ENCODE measurements at places on chromosomes 1 and 21.

GRCh38 chr21:28339403-28339802 is 653.3 kb downstream of the LTN1 start:
- DNase-seq = no peak

DNA sequence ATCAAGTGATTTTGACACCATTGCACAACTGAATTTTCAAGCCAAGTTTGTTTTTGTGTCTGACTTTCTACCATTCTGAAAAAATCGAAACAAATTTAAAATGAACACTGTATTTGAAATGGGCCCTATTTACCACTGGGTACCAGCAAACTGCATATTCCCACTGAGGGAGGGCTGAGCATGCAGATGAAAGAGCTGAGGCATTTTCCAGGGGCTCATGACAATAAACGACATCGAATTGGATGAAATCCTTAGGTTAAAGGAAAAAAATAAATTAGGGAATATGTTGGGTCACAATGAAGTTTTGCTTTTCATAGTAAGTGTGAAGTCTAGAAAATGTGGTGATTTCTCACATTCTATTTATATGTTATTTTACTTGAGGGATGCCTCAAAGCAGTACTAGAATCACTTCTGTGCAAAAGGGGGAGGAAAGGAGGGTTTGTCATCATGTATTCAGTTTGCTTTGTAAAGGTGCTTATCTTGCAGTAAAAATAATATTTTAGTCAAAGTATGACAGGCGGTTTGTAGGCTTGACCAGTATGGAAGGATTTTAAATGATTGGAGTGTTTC is 11.2 kb downstream of the ZBTB18 start:
- no peak for DNase-seq

DNA sequence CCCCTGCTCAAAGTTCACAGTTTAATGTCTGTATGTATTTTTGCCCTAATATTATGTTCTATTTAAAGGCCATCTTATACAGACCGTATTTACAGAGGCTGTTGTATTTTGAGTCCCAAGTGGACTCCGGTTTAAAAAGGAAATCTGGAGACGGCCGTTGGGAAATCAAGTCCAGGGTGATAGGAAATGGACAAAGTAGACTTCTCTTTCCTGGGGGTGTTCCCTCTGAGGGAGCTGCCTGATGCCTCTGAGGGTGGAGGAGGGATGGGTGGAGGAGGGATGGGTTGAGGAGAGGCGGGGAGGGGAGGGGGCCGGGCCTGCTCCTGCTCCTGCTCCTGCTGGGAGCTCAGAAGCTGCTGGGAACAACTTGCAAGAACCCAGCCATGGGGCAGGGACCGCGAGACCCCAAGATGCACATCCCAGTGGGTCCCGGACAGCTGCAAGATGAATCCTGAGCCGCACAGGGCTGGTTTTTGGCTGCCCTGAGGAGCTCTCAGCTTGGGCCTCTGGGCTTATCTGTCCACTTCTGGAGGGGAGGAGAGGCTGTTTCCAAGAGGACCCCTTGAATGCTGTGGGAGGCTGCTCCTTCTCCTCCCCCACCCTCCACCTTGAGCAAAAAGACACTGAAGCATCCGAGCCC is 12.0 kb upstream of the ACTL8 start:
- DNase-seq = no peak

- peak; percentile 89 for DNase-seq
These were observed 15.5 kb downstream of the SLC2A1 start for GRCh38 chr1:42943166-42943565.

DNA sequence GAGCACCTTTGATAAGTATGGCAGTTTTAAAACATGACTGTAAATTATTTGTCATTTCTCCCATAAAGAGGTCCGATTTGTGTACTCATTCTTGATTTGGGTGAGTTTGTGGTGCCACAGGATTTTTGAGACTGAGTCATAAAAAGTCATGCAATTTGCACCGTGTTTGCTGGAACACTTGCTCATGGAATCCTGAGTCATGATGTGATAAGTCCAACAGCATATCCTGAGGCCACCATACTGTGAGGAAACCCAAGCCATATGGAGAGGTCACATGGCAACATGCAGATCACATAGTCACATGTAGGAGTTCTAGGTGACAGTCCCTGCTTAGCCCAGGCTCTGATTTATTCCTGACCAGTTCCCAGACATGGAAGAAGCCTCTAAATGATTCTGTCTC is 40.8 kb upstream of the PRRX1 start:
- peak; percentile 32 for DNase-seq

DNA sequence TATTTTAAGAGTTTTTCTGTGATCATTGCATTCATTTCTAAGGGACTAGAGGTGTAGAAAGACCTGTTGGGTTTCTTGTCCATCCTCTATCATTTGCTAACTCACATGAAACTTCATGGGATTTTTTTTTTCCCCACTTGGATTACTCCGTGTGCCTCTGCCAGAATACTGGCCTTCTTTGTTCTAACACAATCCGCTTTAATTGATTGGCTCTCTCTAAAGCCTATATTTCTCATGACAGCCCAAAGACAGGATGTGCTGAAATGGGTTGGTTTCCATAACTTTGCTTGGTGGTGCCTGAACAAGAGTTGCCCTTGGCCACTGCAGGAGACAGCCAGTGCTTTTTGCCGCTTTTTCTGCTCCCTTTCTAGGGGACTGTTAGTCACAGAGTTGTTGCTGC is 12.2 kb downstream of the CACHD1 start:
- no peak for DNase-seq

GRCh38 chr1:21261551-21262292 is 28.5 kb downstream of the ECE1 start:
- peak; percentile 80 for DNase-seq

- DNase-seq = no peak
These were observed 69.1 kb upstream of the GADD45A start for GRCh38 chr1:67615886-67616285.

DNA sequence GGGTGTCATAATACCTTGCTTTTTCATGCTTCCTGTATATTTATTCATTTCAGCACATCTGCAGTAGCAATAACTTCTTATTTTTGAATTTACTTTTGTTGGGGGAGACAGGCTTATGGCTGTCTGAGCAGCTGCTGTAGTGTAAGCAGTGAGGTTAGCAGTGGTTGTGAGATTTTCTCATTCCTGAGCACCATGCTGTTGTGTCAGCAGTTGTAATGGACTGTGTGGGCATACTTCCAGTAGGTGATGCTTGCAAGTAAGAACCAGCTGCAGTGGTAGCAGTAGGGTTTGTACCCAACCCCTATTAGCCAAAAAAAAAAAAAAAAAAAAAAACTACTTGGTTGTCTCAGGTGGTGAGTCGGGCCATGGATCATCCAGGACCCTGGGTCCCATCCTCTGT is 311.6 kb downstream of the NUF2 start:
- DNase-seq = no peak

GRCh38 chr1:241749041-241749944 is 97.2 kb downstream of the WDR64 start:
- no peak for DNase-seq

DNA sequence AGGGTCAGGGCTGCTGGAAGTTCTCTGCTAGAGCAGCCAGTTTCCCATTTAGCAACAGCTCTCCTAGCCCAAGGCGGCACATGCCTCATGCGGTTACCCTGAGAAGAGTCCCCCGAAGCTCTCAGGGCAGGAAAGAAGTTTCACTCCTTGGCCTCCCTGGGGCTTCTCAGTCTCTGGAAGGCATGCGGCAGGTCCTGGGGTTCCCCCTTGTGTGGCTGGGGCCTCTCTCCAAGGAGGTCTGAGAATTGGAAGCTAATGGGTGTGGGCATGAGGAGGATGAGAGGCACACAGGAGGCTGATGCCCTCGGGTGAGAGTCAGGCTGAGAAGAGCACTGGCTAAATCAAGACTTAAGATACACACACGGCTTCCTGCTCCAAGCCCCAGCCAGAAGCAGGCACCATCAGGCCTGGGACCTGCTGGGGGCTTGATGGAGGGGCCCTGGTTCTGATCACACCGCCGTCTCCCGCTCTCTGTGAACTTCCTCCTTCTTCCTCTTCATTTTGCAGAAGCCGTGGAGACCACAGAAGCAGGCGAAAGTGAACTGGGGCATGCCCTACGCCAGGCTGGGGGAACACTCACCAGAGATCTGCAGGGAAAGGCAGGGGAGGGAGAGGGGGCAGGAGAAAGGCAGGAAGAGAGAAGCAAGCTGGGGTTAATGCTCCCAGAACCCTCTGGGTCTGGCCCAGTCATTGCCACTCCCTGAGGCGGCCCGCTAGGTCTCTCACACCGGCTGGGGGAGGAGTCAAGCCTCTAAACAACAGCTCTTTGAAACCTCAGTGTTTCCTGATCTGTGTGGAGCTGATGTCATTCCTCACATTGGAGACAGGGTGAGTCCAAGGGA is 15.1 kb downstream of the BLACAT1 start:
- DNase-seq = peak; percentile 97

GRCh38 chr1:172976222-172977041 is 74.3 kb downstream of the TNFSF18 start:
- DNase-seq = peak; percentile 93

- DNase-seq = peak; percentile 70
These were observed 84.7 kb downstream of the PKN2 start for GRCh38 chr1:88768816-88769215.

- DNase-seq = no peak
These were observed 35.9 kb upstream of the PTGS2 start for GRCh38 chr1:186715887-186716809.

GRCh38 chr1:33387625-33388024 is 43.3 kb downstream of the PHC2 start:
- peak; percentile 13 for DNase-seq

GRCh38 chr1:34283142-34283541 is 106.4 kb downstream of the C1orf94 start:
- no peak for DNase-seq

- no peak for DNase-seq
These were observed 157.4 kb downstream of the SIPA1L2 start for GRCh38 chr1:232472485-232473041.

DNA sequence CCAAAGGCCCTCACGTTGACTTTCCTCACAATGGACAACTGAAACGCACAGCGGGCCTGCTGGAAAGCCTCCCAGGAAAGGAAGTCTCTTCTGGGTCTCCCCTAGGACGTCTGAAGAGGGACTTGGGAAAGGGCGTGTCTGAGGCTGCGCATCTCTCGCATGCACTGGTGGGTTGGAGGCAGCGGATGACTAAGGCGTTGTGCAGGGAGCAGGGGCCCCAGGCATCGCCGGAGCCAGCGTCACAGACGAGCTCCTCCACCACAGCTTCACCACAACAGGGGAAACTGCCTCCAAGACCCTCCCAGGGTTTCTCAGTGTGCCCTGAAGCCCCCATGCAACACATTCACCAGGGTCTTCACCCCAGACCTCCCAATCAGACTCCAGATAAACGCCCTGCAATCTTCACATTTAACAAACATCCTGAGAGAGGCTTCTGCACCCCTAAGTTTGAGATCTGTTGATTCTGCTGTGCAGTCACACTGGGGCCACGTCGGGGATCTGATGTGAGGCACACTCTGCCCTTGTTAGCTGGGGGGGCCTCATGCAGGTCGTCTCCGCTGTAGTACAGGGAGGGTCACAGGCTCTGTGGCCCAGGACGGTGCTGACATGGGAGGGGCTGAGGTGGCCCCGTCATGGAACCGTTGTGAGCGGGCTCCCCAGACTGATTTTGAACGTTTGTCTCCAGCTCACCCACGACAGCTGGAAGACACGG is 7.0 kb upstream of the TFF1 start:
- no peak for DNase-seq

GRCh38 chr1:21886486-21887215 is 50.5 kb downstream of the HSPG2 start:
- DNase-seq = no peak

DNA sequence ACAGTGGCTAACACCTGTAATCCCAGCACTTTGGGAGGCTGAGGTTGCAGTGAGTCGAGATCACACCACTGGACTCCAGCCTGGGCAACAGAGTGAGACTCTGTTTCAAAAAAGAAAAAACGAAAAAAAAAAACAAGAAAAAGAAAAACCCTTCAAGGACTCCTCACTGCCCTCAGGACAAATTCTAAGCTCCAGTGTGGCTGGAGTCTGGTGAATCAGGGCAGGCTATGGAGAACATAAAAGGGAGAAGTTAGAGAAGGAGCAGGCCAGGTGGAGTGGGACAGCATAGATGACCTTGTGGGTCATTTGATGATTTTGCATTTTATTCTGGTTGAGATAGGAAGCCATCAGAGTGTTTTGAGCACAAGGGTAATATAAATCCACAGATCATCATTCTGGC is 12.5 kb upstream of the UAP1 start:
- DNase-seq = no peak

DNA sequence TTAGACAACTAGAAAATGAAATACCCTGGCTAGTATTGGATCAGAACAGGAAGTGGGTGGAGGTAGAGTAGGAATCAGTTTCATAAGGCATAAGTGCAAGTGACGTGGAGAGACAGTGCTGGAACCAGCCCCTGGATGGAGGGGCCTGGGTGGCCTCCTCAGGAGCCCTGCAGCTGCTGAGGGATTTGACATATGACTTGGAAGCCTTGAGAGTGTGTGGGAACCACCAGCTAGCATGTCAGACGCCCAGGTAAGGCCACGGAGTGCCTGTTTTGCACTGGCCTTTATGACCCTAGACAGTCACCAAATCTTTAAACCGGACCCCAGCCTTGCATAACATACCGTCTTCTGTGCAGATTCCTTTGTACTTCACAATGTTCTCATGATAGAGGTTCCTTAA is 94.4 kb downstream of the RAVER2 start:
- DNase-seq = no peak

DNA sequence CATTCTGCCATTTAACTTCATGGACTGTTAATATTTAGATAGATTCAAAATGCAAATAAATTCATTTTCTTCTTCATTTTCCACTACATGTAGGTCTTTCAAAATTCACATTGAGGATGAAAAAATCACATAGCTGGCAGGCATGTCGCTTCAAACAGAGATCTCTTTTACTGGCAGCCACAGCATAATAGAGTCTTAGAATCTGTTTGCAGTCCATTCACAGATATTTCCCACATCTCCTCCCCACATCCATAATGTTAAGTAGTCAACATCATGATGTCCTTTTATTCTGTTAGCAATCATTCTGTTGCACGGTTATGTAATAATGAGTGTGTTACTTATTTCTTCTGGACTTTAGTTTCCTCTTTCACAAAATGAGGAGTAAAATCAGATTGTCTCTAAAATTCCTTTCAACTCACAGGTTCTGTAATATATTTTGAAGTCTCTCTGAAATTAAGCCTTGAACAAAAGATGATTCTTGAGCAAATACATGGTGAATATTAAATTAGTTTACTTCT is 257.5 kb upstream of the SNX7 start:
- no peak for DNase-seq

DNA sequence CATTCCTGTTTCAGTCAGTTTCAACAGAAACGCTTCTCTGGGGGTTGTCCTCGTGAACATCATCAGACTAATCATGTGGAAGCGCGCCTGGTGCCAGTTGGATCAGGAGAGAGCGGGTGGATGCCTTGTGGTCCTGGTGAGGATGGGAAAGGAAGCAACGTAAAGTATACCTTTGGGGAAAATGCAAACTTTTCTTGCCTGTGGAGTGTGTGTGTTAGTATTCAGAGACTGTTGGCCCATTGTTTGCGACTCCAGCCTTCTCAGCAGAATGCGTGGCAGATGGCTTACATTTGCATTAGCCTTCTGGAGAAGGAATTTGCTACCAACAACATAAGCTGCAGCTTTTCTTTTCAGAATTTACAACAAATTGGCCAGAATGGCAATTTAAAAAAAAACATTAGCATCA is 173.9 kb downstream of the RWDD3 start:
- DNase-seq = no peak

GRCh38 chr1:179709841-179710329 is 33.2 kb upstream of the FAM163A start:
- no peak for DNase-seq

- peak; percentile 29 for DNase-seq
These were observed 121.1 kb downstream of the PSMG1 start for GRCh38 chr21:39062196-39062595.

GRCh38 chr1:243793298-243793697 is 56.7 kb downstream of the AKT3 start:
- DNase-seq = no peak
